Iris pigment epithelial cell (primary cell): ENCODE measurements at places on chromosomes 4 and X.

DNA sequence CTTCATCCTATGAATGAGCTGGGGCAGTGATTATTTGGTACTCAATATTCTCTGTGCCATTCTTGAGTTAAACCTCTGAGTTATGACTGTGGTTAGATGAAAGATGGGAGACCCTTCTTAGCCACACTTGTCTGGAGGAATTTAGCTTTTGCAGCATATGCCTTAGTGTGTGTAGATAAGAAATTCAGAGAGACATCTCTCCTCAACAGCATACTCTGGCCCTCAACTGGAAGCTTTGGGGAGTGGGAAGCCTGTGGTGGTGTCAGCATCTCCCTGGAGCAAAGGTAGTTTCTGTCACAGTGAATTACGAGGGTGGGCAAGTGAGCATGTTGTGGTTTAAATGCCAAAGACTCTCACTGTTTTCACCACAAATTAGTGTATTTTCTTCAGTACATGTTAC lies 58.7 kb downstream of the UGT2A3 start:
- DNase-seq = no peak

DNA sequence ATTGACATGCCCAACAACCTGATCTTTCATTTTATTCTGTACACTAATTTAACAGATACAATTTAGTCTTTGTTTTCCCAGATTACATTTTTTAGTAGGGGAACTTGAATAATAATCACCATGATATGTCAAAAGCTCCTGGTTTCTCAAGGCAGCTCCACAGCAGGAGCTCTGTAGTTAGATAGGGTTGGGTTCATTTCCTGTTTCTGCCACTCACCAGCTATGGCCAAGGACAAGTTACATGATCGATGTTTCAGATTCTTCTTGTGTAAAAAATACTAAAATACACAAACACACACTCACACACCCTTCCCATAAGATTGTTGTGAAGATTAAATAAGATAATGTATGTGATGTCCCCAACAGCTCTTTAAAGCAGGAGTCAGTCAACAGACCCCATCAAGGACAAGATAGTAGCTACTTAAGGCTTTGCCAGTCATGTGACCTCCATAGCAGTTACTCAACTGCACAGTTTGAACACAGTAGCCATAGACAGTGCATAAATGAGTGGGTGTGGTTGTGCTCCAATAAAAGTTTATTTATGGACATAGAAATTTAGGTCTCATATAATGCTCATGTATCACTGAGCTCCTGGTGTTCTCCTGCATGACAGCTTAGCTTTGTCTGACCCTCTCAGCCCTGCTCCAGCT lies 18.4 kb downstream of the GUCY1A1 start:
- no peak for DNase-seq

DNA sequence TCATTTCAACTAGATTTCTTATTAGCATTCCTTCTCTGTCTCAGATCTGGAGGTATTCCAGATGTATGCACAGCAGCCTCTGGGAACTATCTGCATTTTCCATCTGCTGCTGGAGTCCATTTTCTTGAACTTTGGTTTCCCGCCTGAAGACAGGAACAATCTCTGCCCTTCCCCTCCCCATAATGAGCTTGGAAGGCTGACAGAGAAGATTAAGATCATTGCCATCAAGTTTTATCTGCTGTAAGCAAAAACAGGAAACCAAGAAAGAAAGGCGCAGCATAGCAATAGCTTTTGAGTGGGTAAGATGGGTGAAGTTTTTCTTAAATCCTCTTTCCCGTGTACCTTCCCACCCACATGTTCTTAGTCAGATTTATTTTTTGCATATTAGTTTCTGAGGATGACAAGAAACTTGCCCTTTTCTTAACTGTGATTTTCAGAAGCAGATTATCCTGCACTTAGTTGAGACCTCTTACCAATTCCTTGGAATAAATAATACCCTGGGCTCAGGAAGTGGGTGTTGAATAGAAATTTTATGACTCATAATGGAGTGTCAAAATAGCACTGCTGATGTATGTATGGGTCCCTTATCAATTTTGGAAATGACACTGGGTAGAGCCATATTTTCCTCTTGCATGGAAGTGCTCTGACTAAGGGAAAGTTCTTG lies 78.3 kb downstream of the CT47B1 start:
- DNase-seq = no peak

DNA sequence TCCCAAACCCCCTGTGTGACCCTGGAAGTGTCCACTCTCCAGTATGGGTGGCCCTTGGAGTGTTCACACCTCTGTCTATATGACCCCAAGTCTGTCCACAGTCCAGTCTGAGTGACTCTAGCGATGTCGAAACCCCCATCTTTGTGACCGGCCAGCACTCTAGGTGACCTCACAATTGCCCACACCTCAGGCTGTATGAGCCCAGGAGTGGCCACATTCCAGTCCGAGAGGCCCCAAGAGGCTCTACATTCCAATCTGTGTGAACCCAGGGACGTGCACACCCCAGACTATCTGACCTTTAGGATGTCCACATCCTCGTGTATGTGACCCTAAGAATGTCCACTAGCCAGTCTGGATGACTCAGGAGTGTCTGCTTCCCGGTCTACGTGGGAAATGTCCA lies 7.3 kb upstream of the GLOD5 start:
- DNase-seq = no peak

DNA sequence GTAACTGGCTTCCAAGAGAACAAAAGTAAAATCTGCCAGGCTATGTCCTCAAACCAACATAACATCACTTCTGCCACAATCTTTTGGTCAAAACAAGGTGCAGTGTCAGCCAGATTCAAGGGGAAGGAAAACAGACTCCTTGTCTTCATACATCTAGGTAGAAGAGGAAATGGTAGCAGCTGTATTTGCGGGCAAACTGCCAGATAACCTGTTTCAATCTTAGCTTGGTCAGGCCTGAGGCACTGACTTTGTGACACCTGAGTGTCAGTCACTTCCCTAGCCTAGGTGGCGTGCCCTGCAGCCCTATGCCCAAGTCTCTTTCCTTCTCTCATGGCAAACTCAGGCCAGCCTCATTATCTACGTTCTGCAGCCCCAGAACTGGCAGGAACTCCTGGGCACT lies 146.2 kb upstream of the JADE1 start:
- no peak for DNase-seq
